ENCODE measurements at places on chromosomes 1 and 21.

- no peak for DNase-seq
These were observed 18.7 kb upstream of the ZBTB21 start for GRCh38 chr21:42028766-42029425.

- DNase-seq, result peak; percentile 85
These were observed 41.5 kb downstream of the KIAA1614 start for GRCh38 chr1:180954005-180954800.

DNA sequence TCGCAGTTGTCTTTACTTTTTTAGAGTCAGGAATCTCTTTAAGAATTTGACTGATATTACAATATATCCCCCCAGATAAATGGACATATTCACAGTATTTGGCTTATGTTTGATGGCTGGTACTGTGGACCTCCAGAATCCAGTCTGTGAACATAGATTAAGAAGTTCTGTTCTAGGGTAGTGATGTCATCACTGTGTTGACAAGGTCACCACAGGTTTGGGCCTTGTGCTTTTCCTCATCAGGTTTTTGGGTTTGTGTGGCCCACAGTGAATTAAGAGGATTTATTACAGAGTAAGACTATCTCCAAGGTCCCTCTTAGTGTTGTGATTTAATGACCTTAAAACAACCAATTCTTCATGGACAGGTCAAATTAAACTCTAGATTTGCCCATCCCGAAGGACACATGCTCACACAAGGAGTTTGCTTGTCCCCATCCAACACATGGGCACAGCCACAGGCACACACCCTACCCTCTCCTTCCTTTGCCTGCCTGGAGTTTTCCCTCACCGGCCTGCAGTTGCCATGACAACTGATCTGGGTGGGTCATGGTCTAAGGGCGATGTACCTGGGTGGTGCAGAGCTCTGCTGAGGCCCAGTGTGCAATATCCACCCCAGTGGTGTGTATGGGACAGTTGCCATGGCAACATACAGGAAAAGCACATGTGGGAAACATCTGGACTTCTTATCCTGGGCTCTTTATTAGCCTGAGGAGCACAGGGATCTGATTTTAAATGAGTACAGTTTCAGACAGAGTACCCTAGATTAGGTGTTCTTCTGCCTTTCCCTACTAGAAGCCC, 98.6 kb downstream of the NAV1 start:
- DNase-seq, result no peak

DNA sequence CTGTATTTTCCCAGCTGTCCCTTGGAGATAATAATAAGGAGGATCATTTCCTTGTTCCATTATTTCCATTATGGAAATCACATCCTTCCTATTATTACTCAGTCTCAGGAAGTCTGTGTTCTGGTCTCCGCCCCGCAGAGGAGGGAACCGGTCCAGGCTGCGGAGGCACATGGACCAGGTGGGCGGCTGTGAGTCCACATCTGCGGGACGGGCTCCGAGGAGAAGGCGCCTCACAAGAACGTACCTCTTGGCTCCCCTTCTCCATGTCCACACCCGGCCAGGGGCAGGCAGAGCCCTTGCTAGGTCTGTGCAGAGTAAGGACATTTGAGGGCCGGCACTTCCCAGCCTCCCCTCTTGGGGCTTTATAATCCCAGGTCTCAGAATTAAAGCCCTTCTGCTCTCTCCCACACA, 14.6 kb downstream of the RAB7B start:
- no peak for DNase-seq

All from myocyte (in vitro differentiated cells).